ENCODE measurements at places on chromosomes 7 and 10.
A peak's percentile ranks its signal among the peaks of the same experiment; 100 is the strongest.

- DNase-seq: no peak
Observed at GRCh38 chr7:140645166-140645900, 4.7 kb upstream of the DENND2A start.

- DNase-seq: no peak
Observed at GRCh38 chr7:91280604-91281003, 16.4 kb downstream of the FZD1 start.

DNA sequence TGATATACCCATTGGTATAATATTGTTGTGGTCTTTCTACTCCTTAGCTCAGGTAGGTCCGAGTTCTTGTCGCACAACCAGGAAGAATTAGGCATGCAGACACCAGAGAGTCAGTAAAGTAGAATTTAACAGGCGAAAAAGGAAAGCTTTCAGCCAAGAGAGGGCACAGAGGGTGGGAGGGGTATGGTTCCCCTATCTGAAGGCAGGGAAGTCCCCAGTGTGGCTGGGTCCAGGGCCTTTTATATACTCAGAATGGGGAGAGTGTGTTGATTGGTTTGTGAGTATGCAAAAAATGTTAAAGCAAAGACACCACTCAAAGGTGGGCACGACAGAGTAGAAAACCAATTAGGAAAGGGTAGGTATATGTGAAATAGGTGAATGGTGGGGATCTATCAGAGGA lies 53.9 kb downstream of the IMMP2L start:
- DNase-seq: no peak

DNA sequence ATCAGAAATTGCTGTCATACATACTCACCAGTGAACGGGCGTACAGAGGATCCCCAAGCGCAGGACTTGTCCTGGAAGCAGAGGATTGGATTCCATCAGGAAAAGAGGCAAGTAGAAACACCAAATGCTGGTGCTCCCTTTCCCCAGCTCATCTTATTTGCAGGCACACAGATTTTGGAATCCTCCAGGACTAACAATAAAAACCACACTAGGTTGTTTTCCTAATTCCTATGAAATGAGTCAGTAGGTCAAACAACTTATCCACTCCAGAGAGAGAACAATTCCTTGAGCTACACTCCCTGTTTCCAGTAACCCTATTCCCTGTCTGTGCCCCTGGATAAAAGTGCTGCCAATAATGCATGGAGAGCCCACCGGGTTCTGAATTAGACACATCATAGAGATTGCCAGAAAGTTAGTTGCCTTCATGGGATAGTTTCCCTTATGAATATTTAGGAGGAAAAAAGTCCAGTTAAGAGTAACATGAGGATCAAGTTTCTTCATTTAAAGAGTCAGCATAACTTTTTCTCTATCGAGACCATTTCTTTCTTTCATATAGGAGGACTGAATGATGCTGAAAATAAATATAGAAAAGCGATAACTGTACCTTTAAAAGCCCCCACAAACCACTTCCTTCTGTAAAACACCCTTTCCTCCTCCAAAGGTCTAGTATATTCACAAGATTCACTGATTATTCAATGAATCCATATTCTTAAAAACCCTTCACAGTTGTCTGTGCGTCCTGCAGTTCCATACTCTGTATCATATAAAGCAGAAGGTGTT lies 178.3 kb upstream of the KLF14 start:
- peak; percentile 92 for DNase-seq

DNA sequence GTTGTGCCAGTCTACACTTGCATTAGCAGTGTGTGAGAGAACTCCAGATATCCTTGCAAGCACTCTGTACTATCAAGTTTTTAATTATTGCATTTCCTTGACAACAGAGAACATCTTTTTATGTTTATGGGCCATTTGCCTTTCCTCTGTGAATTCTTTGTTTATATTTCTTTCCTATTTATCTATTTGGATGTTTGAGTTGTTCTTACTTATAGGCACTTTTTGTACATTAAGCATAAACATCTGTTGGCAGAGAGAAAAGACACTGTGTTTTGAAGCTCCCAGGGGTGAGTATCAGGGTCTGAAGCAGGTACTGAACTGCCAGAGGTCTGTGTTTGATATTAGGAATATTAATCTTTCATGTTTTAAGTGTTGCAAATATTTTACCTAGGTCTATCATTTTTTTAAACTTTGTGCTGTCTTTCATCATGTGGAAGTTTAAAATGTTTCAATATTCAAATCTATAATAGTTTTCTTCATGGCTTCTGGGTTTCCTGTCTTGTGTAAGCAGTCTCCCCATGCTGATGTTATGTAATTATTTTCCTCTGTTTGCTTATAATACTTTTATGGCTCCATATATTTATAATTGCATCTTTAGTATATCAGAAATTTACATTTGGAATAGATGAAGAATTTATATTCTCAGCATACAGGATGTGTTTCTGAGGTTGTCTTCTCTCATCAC lies 17.7 kb upstream of the PDCD4 start:
- no peak for DNase-seq

- DNase-seq: peak; percentile 60
Observed at GRCh38 chr7:2527505-2528467, 8.2 kb downstream of the LFNG start.

GRCh38 chr7:55254242-55254595 lies 110.9 kb upstream of the LANCL2 start:
- DNase-seq: no peak

- DNase-seq: no peak
Observed at GRCh38 chr7:117871778-117872538, 1.3 kb downstream of the CTTNBP2 start.

GRCh38 chr7:99124236-99124635 lies 19.7 kb downstream of the SMURF1 start:
- DNase-seq: no peak

All from AG10803 (cell line).